Memory B cell (primary cell): ENCODE measurements at places on chromosomes 1 and 21.

DNA sequence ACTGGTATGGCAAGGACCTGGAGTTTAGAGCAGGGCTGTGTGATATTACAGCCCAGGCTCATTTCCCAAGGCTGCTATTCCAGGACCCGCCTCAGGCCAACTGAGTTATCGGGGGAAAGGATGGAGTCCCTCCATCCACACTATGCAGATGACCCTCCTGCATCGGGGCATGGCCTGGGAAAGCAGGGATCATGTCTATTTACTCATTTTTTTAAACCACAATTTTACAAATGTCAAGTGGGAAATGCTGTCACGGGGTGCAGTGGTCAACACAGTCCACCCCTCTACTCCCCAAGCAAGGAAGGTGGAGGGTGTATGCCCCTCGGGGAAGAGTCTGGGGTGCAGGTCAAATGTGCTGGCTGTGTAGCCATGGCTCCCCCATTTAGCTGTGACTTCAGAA, 6.1 kb upstream of the CLEC20A start:
- peaks cover 2% of the 10 kb centered on the region for H3K4me1 ChIP-seq
- H3K4me3 ChIP-seq, result no peak overlapping the region
- H3K27me3 ChIP-seq, result peaks cover 16% of the 10 kb centered on the region
- no peak overlapping the region for H3K27ac ChIP-seq
- DNase-seq, result no peak

DNA sequence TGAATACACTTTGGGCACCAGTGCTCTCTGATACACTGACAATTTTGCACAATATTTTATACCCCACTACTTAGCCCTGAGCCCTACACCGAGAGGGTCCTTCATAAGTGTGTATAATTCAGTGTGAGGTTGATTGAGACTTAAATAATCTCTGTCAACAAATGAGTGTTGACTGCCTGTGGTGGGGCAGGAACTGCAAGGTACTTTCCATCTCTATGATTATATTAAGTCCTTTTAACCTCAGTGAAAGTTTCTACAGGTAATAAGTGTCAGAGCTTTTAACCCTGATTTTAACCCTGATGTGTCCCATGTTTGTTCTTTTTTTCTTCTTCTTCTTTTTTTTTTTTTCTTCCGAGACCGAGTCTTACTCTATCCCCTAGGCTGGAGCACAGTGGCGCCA, 5.8 kb downstream of the CASQ1 start:
- no peaks in the 10 kb centered on the region for H3K36me3 ChIP-seq
- peaks cover 8% of the 10 kb centered on the region for H3K4me1 ChIP-seq
- H3K4me3 ChIP-seq, result no peak overlapping the region
- no peak overlapping the region for H3K27ac ChIP-seq
- no peaks in the 10 kb centered on the region for H3K27me3 ChIP-seq

GRCh38 chr1:2448098-2448445, 28.0 kb upstream of the PLCH2 start:
- peaks cover 2% of the 10 kb centered on the region for H3K4me1 ChIP-seq
- DNase-seq, result no peak
- H3K36me3 ChIP-seq, result no peaks in the 10 kb centered on the region
- H3K4me3 ChIP-seq, result no peak overlapping the region
- no peak overlapping the region for H3K27ac ChIP-seq

GRCh38 chr1:199944986-199945385, 82.5 kb upstream of the NR5A2 start:
- H3K27me3 ChIP-seq, result peaks cover 6% of the 10 kb centered on the region
- H3K36me3 ChIP-seq, result no peaks in the 10 kb centered on the region
- DNase-seq, result no peak
- H3K27ac ChIP-seq, result no peak overlapping the region

- no peak for DNase-seq
- H3K27me3 ChIP-seq, result no peaks in the 10 kb centered on the region
- H3K4me3 ChIP-seq, result no peak overlapping the region
- no peak overlapping the region for H3K27ac ChIP-seq
- peaks cover 8% of the 10 kb centered on the region for H3K4me1 ChIP-seq
- H3K36me3 ChIP-seq, result no peaks in the 10 kb centered on the region
Measured at GRCh38 chr1:114558544-114558943, 22.9 kb downstream of the BCAS2 start.

DNA sequence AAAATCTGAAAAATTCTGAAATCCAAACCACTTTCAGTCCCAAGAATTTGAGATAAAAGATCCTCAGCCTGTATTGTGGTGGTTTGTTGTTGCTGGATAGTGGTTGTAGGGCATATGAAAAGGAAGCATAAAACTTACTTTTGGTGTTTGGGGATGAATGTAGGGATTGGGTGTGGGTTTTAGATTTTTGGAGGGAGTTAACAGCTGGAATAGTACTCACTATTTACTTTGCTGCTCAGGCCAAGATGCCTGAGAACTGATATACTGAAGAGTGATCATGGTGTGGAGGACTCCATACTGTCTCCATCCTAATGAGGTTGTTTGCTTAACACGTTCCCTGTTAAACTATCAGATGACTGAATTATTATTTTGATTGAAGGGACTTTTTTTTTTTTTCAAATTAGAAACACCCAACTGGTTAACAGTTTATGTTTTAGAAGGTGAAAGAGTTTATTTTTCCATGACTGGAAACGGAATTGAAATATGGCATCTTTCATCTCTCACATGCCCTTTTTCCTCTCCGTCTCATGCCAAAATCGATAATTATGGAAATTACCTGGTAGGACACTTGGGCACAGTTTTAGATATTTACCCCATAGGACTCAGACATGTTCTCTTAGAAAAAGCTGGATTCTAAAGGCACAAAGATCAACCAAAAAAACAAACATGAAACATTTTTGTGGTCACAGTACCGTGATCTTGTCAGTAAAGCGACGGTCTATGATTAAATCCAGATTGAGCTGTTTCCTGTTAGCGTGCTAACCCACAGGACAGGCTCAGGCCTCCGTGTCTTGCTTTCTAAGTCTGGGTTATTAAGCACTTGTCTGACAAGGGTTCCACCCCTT, 37.3 kb downstream of the RGL1 start:
- peaks cover 2% of the 10 kb centered on the region for H3K4me1 ChIP-seq
- H3K27ac ChIP-seq, result no peak overlapping the region
- H3K4me3 ChIP-seq, result peak overlapping the region; percentile 18
- no peaks in the 10 kb centered on the region for H3K36me3 ChIP-seq
- peaks cover 3% of the 10 kb centered on the region for H3K27me3 ChIP-seq

DNA sequence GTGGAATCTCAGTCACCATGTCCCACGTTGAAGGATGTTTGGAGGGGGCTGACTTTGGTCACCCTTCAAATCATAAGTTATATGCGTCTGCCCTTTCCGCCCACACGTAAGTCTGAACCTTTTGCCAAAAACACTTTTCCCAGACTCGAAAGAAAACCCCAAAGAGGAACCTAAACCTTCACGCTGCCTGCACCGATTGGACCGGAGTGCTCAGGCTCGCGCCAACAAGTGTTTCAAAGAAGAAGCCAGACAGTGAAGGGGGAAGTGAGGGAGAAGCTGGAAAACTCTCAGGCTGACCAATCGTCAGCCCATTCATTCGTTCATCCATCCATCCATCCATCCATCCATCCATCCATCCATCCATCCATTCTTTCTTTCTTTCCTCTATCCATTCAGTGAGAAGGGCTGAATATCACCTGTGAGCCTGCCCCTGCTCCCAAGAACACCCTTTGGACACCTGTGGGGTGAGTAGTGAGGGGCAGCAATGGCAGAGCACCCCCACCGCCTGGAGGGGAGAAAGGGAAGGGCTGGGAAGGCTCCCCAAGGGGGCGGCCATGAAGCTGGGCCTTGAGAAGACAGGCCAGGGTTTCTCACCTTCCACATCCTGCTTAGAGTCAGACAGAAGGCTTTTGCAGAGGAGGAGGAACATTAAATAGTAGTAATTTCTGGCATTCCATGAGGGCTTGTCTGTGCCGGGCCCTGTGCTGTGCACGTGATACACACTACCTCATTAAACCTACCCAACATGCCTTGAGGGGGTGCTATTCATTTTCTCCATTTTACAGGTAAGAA, 27.1 kb upstream of the RUNX3 start:
- peaks cover 45% of the 10 kb centered on the region for H3K4me1 ChIP-seq
- DNase-seq, result peak; percentile 37
- peak overlapping the region; percentile 31 for H3K4me3 ChIP-seq
- no peaks in the 10 kb centered on the region for H3K36me3 ChIP-seq
- no peaks in the 10 kb centered on the region for H3K27me3 ChIP-seq
- peak overlapping the region; percentile 45 for H3K27ac ChIP-seq

DNA sequence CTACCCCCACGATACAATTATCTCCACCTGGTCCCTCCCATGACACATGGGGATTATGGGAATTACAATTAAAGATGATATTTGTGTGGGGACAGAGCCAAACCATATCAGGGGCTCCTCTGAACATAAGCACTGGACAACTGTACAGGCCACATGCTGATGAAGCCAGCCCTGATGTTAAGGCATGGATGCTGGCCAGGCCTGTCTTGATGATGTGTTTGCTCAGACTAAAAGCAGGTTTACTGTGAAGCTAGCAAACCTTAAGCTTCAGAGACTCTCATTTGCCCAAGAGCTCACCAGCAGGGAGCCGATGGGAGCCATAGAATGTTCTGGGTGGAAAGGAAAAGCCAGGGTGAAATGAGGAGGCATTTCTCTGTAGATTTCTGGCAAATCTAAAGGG, 135.3 kb upstream of the KCNK1 start:
- H3K4me1 ChIP-seq, result no peaks in the 10 kb centered on the region
- no peaks in the 10 kb centered on the region for H3K36me3 ChIP-seq
- H3K27ac ChIP-seq, result no peak overlapping the region

DNA sequence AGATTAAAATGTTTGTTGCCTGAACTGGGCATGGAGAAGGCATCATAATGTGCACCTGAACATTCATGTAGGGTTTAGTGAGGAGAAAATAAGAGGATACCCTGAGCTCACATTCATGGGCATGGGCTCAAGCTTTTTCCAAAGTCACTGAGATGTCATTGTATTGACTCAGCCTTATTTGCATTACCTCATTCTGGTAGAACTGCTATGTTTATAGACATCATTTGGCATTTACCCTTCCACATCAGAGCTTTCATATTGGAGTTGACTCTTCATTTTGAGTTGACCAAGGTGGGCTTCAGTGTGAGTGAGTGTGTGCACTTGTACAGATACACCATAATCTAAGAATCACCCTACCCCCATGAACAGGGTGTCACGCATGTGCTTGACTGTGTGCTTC, 143.2 kb downstream of the PBX1 start:
- H3K4me3 ChIP-seq, result no peak overlapping the region
- H3K4me1 ChIP-seq, result no peaks in the 10 kb centered on the region
- no peaks in the 10 kb centered on the region for H3K36me3 ChIP-seq
- no peaks in the 10 kb centered on the region for H3K27me3 ChIP-seq

- no peak for DNase-seq
- H3K36me3 ChIP-seq, result no peaks in the 10 kb centered on the region
- H3K27me3 ChIP-seq, result no peaks in the 10 kb centered on the region
- H3K4me3 ChIP-seq, result no peak overlapping the region
- no peak overlapping the region for H3K27ac ChIP-seq
Measured at GRCh38 chr1:177476676-177477075, 305.9 kb downstream of the BRINP2 start.

DNA sequence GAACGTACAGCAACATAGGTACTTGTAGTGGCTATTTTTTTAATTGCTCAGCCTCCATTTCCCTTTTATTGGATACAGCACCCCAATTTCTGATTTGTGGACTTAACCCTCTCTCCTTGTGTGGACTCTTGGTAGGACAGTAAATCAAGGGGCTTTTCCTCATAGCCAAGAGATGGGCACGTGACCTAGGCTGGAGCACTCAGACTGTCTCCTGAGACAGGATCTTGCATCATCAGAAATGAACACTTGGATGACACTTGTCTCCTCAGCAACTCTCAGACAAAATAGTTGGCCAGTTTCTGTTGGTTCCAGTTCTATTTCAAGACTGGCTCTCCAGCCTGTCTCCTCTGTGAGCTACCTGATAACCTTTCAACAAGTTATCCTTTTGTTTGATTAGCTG, 112.9 kb upstream of the ZNF678 start:
- no peaks in the 10 kb centered on the region for H3K36me3 ChIP-seq
- H3K4me3 ChIP-seq, result no peak overlapping the region
- no peaks in the 10 kb centered on the region for H3K4me1 ChIP-seq
- DNase-seq, result no peak

DNA sequence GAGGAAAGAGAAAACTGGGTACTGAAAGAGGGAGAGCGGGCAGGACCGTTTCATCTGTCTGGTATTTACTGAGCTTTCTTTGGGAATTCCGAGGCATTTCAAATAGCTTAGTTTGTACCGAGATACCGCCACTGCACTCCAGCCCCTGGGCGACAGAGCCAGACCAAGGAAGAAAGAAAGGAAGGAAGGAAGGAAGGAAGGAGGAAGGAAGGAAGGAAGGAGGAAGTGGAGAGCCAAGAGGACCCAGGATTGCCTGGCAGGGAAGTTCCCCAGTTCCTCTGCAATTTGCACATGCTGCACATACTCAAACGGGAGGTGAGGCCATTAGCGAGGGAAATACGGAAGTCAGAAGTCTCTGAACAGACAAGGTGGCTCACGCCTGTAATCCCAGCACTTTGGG, 961 bp upstream of the FUCA1 start:
- DNase-seq, result no peak
- H3K4me3 ChIP-seq, result peak overlapping the region; percentile 83
- H3K27me3 ChIP-seq, result no peaks in the 10 kb centered on the region
- H3K27ac ChIP-seq, result peak overlapping the region; percentile 58
- H3K4me1 ChIP-seq, result peaks cover 23% of the 10 kb centered on the region

GRCh38 chr1:19918057-19918456, 5.4 kb downstream of the PLA2G2E start:
- H3K4me1 ChIP-seq, result peaks cover 2% of the 10 kb centered on the region
- DNase-seq, result peak; percentile 86
- H3K27me3 ChIP-seq, result peaks cover 4% of the 10 kb centered on the region
- no peak overlapping the region for H3K4me3 ChIP-seq
- no peaks in the 10 kb centered on the region for H3K36me3 ChIP-seq

GRCh38 chr1:238982736-238983135, 403.6 kb upstream of the CHRM3 start:
- H3K4me1 ChIP-seq, result no peaks in the 10 kb centered on the region
- H3K4me3 ChIP-seq, result no peak overlapping the region
- H3K27me3 ChIP-seq, result no peaks in the 10 kb centered on the region
- no peak for DNase-seq
- H3K36me3 ChIP-seq, result no peaks in the 10 kb centered on the region

DNA sequence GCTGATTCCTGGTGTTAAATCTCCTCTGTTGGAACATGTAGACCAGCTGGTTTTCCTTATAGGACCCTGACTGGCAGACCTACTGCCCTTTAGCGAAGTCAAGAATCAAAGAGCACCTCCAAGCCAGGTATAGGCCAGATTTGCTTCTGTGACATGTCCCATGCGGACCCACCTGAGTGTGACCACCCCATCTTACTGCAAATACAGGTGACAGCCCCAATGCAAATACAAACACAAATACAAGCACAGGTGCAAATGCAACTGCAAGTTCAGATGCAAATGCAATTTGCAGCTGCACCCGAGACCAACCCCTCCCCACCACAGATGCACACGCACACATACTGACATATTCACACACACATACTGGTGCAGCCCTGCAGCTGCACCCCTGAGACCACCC, 72.3 kb downstream of the SIK1 start:
- no peak for DNase-seq
- peak overlapping the region; percentile 100 for H3K27ac ChIP-seq
- H3K4me1 ChIP-seq, result peaks cover 47% of the 10 kb centered on the region
